ENCODE measurements at places on chromosomes 4 and X.

DNA sequence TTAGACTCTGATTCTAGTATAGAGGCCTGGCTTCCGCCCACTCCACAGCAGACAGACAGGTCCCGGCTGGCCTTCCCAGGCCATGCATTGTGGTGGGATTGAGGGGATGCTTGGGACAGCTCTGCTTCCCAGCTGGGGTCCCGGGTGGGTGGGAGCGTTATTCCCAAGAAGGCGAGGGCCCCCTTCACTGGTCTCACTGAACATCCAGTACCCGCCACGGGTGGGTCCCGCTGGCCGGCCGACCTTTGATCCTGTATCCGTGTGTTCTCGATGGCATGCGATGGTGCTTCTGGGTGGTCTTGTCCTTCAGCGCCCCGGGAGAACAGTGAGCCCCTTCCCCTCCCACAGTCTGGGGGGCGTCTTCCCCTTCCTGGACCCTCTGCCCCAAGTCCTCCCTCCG lies 231.4 kb downstream of the AFAP1 start:
- no peak for DNase-seq

DNA sequence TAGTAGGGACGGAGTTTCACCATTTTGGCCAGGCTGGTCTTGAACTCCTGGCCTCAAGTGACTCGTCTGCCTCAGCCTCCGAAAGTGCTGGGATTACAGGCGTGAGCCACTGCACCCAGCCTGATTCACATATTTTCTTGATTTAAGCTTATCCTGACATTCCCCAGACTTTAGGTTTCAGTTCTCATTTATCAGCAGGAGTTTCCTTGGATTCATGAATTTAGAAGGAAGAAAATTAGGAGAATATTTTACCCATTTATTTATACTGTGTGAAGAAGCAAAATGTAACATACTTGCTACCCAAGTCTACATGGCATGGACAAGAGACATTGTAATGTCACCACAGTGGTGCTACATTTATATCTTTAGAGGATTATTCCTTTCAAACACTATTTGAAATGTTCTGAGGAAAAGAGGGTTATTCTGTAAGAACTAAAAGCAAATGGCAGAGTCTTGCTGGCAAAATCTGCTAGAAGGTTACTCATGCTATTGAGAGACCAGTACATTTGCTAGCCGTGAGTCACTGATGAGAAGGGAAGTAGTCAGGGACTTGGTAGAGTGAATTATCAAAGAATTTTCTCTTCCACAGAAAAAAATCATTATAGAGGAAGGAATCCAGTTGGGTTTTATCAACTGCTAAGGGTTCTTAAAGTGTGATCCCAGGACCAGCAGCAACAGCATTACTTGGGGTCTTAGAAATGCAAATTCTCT lies 26.1 kb upstream of the CFAP299 start:
- DNase-seq, result no peak

DNA sequence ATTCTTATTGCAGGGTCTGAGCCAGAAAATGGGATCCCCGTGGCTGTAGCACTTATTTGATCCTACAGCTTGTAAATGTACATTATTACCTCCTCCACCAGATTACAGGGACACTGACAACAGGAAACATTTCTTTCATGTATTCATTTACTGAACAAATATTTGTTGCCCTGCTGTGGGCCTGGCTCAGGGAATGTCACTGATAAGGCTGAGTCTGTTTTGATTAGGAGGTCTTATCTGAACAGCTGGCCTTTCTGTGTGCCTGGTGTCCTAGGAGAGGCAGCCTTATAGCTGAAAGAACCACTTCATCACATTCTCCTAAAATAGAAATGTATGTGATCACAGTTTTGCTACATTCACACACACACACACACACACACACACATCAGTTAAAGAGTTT lies 45.5 kb upstream of the PROM1 start:
- no peak for DNase-seq

DNA sequence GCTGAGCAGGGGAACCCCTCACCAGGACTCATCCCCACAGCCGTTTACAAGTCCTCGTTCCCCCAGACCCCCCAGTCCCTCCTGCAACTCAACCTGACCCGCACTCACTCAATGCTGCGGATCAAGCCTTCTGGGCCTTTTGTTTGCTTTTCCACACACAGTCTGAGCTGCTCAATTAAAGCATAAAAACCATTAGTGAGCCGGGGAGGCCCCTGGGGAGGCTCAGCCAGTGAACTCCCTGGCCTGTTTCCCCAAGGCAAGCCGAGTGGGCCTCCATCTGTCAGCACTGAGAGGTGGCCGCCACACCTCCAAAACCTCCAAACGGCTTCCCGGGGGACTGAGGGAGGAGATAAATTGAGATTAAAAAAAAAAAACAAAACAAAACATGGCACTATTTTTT lies 158.5 kb downstream of the SHOX start:
- no peak for DNase-seq

GRCh38 chr4:186881521-186882220 lies 158.0 kb upstream of the FAT1 start:
- no peak for DNase-seq

DNA sequence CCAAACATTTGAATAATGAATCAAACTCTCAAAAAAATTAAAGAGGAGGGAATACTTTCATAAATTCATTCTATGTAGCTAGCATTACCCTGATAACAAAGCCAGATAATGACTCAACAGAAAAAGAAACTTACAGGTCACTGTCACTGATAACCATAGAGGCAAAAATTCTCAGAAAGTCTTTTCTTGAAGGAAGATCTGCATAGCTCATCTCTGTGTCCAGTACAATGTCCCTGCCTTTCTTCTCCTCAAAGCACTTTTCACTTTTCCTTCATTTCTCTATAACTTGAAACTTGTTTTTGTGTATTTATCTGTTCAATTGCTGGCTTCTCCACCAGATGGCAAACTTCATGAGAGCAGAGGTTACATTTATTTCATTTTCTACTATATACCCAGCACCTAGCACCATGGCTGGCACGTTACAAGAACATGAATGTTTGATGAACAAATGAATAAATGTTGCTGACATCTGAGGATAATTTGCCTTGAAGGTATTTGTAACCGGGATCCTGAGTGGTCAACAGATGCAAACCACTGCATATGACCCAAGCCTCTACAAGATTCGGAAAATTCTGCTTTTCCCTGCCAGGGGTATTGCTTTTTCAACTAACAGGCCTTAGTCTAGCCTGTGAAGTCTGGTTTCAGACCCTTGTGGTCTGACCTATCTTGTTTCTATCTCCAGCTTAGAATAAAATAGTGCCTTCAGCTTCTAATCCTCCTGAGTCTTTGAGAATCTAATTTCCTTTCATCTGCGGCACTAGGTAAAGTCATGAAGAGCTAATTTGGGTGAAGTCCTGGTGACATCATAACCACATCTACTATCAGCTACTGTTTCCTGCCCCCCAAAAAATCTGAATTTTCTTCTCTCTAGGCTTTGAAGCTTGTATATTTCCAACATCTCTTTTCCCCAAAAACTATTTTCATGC lies 52.5 kb upstream of the ANTXR2 start:
- DNase-seq, result no peak

GRCh38 chrX:124720532-124720931 lies 374.2 kb downstream of the SH2D1A start:
- DNase-seq, result no peak

DNA sequence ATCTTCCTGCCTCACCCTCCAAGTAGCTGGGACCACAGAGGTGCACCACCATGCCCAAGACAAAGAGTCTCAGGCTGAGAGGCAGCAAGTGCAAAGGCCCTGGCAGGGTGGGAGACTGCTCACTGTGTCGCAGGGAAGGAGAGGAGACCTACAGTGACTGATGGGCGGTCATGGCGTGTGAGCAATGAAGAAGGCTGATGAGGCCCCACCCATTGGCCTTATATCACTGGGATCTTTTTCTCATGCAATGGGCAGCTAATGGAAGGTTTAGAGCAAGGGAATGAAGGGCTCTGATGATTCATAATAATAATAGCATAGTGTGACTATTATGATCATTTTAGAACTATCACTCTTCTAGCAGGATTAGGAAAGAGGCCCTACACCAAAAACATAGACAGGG lies 20.9 kb downstream of the FAM9C start:
- DNase-seq, result no peak

DNA sequence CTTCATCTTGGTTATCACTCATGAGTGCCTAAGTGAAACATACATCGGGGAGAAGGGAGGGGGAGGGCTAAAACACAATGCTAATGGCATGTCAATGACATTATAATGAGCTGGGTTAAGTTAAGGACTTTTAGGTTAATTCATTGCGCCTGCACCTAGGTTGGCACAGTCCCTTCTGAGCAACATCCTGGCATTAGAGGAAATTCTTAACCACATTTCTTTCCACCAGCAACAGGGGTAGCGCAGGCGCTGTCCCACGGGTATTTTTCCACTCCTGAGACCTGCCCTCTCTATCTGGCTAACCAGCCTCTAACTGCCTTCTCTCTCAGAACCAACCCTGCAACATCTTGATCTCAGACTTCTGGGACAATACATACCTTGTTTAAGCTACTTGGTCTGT lies 39.0 kb upstream of the PROM1 start:
- no peak for DNase-seq

- no peak for DNase-seq
These were observed 147.3 kb downstream of the CORIN start for GRCh38 chr4:47690611-47691010.

GRCh38 chr4:83536362-83537272 lies 709 bp downstream of the GPAT3 start:
- DNase-seq, result no peak

- DNase-seq, result no peak
These were observed 42.4 kb upstream of the GAB1 start for GRCh38 chr4:143294310-143294709.

GRCh38 chr4:143252478-143252877 lies 67.8 kb downstream of the USP38 start:
- DNase-seq, result no peak

DNA sequence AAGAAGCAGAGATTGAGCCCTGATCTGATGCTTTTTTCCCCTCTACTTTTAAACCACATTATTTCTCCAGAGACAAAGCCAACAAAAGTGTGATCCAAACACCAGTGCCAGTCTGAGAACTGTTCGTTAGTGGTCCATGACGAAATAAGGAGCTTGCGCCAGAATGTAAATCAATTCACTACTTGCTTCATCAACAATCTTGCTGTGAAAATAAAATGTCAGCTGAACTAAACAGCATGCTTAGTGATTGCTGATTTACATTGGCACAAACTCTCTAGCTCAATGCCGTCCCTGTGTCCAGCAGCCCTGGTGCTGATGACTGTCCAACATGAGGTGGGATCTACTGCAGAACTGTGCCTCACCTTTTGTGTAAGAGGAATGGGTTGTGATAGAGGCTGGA lies 71.3 kb downstream of the SOX3 start:
- DNase-seq, result no peak

GRCh38 chr4:833156-833555 lies 7.2 kb upstream of the CPLX1 start:
- no peak for DNase-seq

GRCh38 chr4:94559351-94559806 lies 107.6 kb downstream of the PDLIM5 start:
- DNase-seq, result no peak

DNA sequence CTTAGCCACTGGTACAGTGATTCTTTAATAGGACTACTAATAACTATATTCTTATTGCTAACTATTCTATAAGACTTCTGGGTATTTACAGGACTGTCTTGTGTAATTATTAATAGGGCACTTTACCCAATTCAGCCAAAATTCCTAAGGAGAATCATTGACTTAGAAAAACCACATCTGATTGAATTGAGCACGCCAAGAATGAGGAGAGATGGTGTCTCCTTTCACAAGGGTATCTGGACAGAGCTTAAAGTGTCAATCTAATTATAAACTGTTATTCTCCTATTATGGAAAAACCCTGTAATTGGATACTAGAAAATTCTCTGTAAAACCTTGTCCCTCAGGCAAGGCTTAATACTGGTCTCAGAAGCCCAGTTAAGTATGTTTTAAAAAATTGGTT lies 111.1 kb upstream of the TLL1 start:
- DNase-seq, result no peak

DNA sequence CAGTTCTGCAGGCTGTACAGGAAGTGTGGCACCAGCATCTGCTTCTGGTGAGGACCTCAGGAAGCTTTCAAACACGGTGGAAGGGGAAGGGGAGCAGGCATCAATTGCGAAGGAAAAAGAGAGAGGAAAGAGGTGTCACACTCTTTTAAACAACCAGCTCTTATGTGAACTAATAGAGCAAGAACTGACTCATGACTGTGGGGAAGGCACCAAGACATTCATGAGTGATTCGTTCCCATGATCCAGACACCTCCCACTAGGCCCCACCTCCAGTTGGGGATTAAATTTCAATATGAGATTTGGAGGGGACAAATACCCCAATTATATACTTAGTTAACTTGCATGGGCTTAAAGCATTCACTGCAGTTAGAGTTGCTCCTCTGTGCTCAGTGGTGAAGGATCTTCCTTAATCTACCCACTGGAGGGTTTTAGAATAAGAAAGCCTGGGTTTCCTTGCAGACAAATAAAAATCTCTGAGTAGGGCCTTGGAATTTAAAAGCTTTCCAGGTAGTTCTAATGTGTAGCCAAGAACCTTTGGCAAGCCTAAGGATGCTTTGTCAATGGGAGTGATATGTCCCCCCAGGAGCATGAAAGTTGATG lies 60.0 kb downstream of the SYNPO2 start:
- no peak for DNase-seq

DNA sequence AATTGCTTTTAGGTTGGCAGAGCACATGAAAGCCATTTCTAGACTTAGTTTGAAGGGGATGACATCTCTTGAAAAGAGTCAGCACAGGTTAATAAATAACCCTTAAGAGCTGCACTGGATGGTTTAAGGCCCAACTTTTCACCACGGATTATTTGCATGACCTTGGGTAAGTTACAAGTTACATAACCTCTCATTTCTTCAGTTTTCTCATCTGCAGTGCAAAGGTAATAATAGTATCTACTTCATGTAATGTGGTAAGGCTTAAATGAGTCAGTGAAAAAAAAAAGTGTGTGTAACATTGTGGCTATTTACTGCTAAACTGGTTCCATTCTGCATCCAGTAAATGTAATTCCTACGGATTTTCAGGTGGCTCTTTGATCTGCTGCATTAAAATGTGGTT lies 715.8 kb downstream of the CCSER1 start:
- DNase-seq, result no peak

DNA sequence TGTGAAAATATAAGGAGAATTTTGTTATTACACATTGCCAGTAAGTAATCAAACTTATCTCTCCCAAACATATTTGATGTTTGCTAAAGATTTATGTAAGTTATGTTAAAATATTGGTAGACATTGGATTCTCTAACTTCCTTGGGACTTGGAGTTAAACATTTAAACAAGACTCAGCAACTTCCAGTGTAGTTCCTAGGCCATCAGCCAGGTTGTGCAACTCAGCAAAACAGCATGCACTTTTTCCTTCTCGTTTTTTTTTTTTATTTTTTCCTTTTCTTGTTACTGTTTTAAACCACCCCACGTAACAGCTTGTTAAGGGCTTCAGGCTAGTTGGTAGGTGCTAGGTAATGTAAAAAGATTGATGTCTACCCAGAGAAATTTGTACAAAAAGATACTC lies 510.4 kb downstream of the ANKRD50 start:
- no peak for DNase-seq

- DNase-seq, result no peak
These were observed 67.4 kb downstream of the ZNF182 start for GRCh38 chrX:47936224-47936939.
